ENCODE measurements at places on chromosomes 2 and 18.

DNA sequence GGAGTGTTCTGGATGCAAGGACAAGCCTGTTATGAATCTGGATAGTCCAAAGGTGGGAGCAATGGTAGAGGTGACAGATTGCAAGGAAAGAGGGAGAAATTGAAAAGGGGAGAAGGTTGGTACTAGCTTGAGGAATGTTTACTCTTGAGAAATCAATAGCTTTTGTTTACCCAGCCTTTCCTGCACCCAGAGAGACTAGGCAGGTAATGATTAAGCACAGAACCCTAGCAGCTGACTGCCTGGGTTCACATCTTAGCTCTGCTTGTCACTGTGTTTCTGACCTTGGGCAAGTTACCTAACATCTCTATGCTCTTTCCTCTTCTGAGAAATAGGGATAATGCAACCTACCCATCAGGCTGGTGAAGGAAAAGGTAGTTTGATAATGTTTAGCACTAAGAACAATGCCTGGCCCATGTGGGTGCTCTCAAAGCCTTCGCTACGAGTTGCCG, 178.6 kb downstream of the MGAT5 start:
- DNase-seq, result no peak

- DNase-seq, result no peak
Observed at GRCh38 chr2:78281164-78281563, 744.3 kb upstream of the REG3G start.

GRCh38 chr2:98381494-98381893, 35.2 kb downstream of the CNGA3 start:
- no peak for DNase-seq

DNA sequence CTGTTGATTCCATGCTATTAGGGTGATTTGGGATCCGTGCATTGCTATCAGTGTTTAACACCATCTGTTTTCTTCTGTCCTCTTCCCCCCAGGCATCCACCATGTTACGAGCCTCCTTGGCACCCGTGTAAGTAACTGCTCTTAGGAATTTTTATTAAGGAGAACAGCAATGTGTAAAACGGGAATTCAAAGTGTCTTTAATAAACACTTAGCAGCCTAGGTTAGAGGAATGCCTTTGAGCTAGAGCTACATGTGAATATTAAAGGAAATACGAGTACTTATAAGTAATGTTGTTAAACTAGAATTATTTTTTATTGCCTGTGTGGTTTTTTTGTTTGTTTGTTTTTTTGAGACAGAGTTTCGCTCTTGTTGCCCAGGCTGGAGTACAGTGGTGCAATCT, 58.1 kb downstream of the ARMC9 start:
- no peak for DNase-seq

DNA sequence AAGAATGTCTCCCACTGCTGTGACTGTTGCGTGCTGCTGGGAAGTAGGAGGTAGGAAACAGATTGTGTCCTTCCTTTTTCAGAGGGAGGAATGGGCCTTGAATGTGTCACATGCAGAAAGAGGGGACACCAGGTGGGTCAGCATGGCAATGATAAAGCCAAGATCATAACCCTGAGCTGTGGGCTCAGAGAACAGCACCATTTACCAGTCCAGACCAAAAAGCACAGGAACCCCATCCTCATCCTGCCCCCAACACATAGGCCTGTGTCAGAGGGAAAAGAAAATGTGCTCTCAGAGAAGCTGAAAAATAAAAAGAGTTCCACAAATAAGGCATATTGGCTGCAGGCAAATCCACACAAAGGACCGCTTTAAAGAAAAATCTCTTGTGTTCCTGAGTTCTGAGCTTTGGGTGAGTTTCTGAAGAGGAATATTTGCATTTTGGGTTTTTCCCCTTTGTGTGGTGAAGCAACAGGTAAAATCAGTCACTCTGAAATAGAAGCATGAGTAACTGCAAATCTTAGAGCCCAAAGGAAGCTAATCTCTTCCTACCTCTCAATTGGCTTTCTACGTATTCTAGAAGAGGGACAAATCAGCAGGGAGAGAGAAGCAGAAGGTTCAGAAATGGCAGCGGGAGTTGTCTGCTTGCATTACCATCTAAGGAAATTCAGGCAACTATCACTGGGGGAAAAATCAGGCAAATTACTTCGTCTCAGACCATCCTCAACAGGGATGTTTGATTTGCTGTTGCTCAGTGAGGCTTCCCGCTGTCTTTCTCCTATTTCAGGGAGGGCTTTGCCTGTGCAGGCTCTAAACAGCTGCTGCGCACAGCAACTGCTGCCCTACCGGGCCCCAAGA, 106.8 kb downstream of the BCL11A start:
- peak; percentile 73 for DNase-seq

DNA sequence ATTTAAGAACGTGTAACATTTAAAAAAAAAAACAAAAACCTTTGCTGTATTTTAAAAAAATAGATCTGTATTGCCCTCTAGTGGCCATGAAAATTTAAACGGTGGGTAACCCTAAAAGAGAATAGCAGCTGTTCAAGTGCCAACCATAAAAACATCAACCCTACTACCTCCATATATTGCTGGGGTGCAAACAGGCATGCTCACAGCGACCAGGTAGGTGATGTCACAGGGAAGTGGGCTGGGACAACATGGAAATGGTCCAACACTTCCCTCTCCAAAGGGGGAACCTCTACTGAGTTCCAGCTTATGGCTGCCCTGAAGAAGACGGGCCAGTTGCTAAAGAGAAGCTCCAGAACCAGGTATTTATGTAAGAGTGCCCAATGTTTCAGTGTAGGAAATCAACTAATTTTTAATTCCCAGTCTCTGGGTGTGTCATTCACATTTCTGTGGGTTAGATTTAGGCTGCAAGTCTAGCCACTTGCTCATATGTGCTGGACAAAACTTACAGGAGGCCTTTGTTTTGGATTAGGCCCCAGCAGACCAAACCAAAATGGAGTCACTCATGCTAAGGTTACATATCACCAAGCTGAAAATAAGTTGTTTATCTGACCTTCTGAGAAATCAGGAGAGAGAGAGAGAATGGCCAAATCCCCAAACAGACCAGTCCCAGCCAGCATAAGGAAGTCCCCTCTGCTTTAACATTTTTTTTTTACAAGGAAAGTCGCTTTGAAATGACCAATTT, 54.5 kb downstream of the SKA1 start:
- peak; percentile 69 for DNase-seq

DNA sequence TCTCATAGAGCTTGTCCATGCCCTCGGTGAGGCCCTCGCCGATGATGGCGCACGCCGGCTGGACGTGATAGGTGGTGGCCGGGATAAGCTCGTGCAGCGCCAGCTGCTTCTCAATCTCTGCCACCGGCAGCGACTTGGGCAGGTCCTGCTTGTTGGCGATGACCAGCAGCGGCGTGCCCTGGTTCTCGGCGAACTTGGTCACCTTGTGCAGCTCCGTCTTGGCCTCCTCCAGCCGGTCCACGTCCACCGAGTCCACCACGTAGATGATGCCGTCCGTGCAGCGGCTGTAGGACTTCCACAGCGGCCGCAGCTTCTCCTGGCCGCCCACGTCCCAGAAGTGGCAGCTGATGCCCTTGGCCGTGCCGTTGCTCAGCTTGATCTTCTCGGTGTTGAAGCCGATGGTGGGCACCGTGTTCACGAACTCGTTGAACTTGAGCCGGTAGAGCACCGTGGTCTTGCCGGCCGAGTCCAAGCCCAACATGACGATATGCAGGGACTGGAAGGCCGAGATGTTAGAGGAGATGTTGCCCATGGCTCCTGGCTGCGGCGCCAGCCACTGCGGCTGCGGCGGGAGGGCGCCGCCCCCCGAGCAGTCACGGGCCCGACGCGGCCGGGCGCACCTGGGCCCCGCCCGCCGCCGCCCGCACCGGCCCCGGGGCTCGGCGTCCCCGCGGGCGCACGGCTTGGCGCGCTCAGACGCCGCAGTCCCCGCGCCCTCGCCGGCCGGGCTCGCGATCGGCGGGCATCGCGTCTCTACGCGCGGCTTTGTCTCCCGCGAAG, 636 bp downstream of the ARL4C start:
- peak; percentile 40 for DNase-seq

GRCh38 chr2:108069515-108070310, 83.4 kb downstream of the SLC5A7 start:
- DNase-seq, result no peak

DNA sequence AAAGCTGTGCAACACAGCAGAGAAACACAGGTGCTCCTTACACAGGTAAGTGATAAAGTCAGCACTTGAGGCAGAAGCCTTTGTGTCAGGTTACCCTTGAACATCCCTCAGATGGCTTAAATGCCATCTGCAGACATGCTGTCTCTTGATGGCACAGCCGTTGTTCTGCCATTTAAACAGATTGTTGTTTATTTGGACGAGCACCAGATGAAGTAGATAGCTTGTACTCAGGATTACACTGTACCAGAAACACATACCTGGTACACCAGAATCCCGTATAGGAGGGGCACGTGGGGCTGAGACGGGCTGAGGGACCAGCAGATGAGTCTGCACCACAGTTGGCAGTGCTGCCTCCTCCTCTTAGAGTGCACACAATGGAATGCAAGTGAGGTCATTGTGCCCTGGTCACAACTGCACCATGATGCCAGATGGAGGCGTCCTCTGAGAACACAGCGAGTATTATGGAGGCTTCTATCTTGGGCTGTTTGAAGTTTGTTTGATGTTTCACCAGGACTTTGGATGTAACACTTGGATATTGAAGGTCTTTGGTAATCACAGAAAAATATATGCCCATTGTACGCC, 143.0 kb downstream of the TANC1 start:
- DNase-seq, result no peak

GRCh38 chr2:11625671-11626070, 44.3 kb downstream of the NTSR2 start:
- DNase-seq, result no peak

GRCh38 chr2:107412981-107413380, 413.7 kb upstream of the RGPD4 start:
- DNase-seq, result no peak

Measured in tongue (tissue), 3 donors.